SK-MEL-5 (cell line): ENCODE measurements at places on chromosomes 4 and X.
A peak's percentile ranks its signal among the peaks of the same experiment; 100 is the strongest.

- DNase-seq, result no peak
Measured at GRCh38 chrX:12372111-12372510, 233.8 kb downstream of the FRMPD4 start.

DNA sequence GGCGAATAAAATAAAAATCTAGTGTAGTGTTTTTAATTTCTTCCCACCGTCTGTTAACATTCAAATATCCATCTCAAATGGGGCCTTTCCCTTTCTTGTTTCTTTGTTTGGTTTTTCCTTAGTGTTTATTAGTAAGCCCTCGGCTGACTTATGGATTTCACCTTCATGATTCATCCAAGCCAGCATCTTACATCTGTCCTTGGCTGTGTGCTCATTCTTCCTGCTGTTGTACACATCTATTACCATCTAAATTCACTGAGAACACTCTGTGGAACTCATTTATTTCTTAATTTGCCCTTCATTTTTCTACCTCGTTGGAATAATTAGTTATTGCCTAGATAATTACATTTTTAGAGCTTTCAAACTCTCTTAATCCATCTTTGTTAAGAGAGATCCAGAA is 84.9 kb downstream of the SPCS3 start:
- no peak for DNase-seq

- peak; percentile 82 for DNase-seq
Measured at GRCh38 chr4:57410331-57411052, 300.3 kb upstream of the IGFBP7 start.

DNA sequence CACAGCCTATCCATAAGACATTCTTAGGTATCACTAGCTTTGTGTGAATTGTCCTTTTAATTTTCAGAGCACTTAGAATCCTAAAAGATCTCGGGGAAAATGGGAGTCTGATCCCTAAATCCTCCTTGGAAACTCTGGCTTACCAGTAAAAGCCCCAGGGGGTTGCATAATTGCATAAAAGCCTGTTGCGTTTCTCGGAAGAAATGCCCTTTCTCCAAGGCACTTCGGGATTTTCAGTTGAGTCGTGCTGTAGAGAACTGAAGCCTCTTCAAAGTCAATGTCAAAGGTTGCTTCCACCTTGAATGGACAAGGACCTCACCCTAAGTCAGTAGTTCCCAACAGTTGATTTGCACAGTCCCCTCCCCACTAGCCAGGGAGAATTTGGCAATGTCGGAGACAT is 20.8 kb downstream of the FAM184B start:
- DNase-seq, result no peak

DNA sequence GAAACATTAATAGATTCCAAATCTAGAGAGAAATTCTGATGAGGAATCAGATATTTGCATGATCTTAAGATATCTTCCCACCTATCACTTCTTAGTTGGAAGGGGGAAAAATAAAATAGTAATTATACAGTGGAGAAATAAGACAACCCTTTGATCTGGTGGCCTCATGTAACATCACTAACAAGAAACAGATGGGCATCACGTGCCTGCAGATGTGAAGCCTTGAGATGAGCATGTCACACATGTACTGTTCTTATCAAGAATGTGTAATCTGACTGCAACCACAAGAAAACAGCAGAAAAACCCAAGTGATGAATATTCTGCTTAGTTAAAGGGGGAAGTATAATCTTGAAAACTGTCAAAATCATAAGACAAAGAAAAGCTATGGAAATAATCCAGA is 31.4 kb upstream of the NKX6-1 start:
- no peak for DNase-seq

GRCh38 chr4:53713296-53713695 is 122.0 kb upstream of the LNX1 start:
- DNase-seq, result no peak

DNA sequence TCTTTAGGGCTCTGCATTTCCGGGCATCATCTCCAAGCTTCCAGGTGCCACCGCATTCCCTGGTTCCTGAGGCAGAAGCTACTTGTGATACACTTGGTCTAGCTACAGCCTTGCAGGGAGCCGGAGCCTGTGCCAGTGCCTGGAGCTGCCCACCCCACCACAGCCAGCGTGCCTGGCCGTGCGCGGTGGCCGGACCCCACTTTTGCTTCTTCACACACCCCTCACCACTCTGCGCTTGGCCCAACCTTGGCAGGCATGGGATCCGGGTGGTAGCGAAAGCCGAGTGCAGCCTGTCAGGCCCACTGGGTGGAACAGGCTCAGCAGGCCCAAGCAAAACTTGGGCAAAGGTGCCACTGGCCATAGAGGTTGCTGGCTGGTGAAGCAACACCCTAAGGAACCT is 823.7 kb downstream of the GLUD2 start:
- DNase-seq, result no peak

- no peak for DNase-seq
Measured at GRCh38 chr4:27129871-27130366, 269.3 kb downstream of the STIM2 start.

DNA sequence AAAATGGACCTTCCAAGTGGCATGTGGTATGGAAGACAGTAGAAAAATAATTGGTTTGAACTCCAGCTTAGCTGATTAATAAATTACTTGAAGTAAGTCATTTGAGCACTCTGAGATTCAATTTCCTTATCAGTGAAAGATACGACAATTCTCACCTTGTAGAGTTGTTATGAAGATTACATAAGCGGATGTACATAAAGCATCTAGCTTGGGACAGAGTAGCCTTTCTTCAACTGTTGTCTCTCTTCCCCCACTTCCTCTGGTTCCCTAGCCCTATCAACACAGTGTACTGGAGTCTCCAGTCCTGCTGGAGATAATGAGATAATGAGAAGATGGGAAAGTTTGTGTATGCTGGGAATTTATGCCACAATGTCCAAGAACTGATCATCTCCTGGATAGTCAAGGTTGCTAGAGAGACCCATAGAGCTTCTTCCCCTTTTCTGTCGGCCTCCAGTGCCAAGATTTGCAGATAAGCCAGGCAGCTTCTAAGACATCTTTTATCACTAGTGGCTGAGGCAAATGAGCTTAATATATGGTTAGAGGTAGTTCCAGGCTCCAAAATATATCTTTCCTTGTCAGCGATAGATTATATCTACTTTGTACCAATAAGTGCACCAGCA is 33.9 kb downstream of the VSIG4 start:
- DNase-seq, result no peak

DNA sequence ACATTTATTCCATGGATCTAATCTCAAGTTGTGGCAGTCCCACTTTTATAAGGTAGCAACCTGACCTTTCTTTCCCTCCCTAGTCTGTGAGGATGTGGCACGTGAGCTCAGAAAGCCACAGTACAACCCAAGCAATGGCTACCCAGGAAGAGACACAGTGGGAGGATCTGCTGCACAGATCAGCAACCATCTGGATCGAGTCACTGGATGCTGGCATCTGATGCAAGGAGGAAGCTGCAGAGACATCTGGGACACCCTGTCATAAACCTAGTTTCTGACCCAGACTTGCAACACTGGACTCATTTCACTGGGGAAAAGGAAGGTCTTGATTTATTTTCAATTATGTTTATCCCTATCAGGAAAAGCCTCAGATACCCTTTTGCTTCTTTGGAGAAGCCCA is 327.1 kb downstream of the PAPSS1 start:
- DNase-seq, result no peak

GRCh38 chrX:97158269-97158668 is 274.6 kb downstream of the RPA4 start:
- no peak for DNase-seq

GRCh38 chr4:100422894-100423293 is 94.9 kb downstream of the EMCN start:
- no peak for DNase-seq

GRCh38 chr4:166816890-166817289 is 417.4 kb downstream of the SPOCK3 start:
- no peak for DNase-seq

GRCh38 chrX:116417214-116417613 is 19.2 kb upstream of the SLC6A14 start:
- no peak for DNase-seq

GRCh38 chrX:69222103-69223090 is 57.1 kb upstream of the PJA1 start:
- DNase-seq, result peak; percentile 66

DNA sequence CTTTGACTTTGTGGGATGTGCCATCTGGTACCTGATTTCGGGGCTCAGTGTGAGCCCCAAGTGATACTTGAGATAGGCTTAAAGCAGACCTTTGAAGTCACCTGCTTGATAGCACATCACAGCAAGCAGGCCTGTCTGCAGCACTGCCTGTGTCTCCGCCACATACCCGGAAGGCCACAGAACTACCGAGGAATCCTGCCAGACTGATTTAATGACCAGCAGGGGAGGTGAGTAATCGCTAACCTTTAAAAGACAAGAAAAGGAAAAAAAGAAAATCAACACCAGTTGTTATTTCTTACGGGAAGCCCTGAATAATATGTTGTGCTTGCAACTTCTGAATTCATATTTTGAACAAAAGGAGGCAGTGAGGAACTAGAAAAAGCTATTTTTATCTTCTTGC is 6.8 kb downstream of the PTCHD1 start:
- peak; percentile 45 for DNase-seq

DNA sequence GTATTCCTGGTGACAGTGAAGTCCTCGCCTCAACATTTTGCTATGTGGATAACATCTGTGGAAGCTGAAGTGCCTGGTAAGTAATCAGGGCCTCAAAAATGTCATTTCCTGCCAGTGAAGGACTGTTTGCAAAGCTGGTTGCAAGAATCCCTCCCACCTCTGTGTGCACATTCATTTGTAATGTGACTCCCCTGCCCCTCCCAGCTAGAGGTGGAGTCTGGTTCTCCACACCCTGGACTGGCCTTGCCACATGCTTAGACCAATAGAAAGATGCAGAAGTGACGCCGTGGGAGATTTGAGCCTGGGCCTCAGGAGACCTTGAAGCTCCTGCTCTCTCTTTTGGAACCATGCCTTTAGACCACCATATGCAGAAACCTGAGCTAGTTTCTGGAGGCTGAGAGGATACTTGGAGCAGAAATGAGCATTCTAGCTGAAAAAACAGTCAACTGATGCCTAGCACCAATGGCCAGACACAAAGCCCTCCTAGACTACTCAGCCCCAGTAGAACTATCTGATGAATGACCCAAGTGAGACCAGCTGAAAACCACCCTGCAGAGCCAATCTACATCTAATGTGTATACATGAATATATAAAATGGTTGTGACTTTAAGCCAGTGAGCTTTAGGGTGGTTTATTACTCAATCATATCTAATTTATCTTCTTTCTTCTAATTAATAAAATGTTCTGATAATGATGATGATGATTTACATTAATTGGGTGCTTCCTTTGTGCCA is 47.8 kb upstream of the CRMP1 start:
- no peak for DNase-seq

DNA sequence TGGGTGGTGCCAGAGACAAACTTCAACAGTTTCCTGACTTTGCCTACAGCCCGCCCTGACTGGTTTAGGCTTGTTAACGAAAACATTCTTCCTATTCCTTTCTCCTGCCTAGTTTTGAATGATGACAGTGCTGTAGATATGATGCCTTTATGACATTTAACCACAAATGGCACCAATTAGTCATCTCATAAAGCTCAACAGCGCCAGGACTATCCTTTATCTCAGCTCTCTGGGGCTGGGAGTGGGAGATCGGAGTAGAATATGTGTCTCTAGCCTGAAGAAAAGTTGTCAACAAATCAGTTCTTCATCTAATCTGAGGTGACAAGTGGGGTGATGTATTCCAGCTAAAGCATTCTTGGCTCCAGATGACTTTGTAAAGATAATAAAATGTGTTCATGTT is 64.6 kb upstream of the SH3RF1 start:
- DNase-seq, result no peak

- no peak for DNase-seq
Measured at GRCh38 chr4:37839426-37839825, 12.9 kb downstream of the PGM2 start.

DNA sequence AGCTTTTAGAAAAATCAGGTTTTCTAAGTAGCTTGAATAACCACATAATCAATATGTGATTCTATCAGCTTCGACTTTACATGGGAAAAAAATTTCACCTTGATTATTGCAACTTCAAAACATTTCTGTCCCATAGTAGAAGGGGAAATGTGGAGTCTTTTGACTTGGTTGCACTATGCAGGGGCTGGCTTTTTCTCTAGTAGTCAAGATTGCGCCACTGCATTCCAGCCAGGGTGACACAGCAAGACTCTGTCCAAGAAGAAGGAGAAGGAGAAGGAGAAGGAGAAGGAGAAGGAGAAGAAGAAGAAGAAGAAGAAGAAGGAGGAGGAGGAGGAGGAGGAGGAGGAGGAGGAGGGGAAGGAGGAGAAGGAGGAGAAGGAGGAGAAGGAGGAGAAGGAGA is 84.9 kb downstream of the MAML3 start:
- no peak for DNase-seq

DNA sequence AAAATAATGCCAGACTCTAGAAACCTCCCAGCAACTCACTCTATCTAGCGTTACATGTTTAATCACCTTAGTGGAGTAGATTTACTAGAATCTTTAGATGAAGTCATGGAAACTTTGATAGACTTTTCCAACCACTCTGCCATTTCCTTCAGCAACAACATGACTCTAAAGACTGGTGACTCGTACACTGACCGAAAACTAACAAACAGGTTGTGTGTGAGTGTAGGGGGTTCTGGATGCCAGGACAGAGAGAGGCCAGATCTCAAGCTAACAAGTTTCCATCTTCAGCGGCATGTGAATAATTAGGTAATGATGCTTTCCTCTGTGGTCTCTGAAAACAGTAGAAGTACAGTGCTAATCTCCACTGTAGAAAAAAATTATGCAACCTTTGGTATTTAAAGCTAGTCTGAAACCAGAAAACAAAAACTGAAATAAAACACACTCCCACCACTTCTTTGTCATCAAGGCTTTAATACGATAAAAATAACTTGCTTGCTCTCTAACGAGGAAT is 286.4 kb downstream of the PRDM5 start:
- DNase-seq, result peak; percentile 30

- DNase-seq, result no peak
Measured at GRCh38 chrX:153642051-153642654, 4.8 kb upstream of the DUSP9 start.

DNA sequence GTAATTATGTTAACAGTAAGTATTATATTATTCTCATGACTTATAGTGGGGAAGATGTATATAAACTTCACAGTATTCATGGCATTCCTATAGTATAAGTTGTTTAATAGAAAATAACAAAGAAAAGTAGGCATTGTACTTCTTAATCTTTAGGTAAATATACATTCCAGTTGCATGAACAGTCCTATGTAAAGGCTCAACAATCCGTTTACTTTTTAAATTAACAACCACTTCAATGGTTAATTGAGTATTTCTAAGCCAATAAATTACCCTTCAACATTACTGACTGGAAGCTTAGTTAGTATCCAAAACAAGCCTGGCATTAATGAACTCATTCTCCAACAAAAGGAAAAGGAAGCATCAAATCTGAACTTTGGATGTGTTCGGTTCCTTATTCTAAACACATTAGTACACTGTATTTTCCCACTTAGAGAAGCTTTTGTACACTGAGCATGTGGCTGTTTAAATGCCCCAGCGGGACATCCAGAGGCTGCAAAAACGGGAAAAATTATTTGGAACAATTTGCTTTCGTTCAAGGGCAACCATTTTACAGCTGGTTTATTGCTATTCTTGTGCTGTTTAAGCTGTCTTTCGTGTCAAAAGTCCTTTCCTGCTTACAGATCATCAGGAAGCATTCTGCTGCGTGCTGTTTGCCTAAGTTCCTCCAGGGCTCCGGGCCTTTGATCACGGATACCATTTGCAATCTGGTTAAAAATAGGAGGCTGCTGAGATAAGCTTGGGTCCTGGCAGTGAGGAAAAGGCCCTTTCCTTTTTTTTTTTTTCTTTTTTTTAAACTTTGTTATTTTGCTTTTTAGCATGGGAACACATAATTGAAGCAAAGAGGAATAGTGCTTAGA is 460.3 kb downstream of the SPRY1 start:
- DNase-seq, result peak; percentile 65
